K562 (cell line): ENCODE measurements at places on chromosomes 12 and 14. TPM values are rescaled to one million over a fixed set of nuclear protein-coding genes. Genes with fewer than 3 reads are reported as not detected.

- no peak for DNase-seq
Measured at GRCh38 chr12:118606690-118607089, 230.3 kb downstream of the SUDS3 start.

GRCh38 chr12:106046947-106047346 is 91.8 kb downstream of the NUAK1 start:
- DNase-seq: no peak

DNA sequence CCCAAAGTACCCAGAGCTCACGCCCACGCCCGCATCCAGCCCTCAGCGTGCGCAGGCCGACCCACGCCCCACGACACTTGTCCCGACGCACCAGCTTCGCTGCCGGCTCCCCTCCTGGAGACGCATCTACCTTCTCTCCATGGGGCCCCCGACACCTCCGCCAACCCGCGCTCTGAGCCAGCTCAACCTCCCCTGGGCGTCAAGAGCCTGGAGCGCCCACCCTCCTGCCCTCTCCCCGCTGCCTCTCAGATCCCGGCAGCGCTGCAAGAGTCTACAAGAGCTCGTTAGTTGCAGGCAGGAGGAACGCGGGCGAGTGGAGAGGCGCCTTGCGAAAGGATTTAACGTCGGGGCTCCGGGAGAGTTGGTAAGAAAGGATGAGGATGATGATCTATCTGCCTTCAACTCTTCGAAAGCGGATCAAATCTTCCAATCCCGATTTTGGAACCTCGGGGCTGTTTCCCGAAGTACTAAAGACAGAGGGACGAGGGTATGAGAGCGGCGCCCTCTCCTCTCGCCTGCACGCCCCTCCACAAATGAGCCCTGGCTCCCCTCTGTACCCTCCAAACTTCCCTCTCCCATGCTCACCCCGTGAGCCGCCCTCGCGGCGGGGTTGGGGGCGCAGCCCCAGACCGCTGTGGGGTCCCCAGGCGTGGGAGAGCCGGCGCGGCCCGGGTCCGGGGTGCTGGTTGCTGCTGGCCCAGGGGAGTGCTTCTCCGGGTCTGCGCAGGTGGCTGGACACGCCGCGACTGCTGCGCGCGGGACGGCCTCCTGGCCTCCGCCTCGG is 979 bp downstream of the LTBP2 start:
- no peak for DNase-seq

GRCh38 chr12:115166698-115167315 is 482.8 kb upstream of the TBX3 start:
- no peak for DNase-seq

DNA sequence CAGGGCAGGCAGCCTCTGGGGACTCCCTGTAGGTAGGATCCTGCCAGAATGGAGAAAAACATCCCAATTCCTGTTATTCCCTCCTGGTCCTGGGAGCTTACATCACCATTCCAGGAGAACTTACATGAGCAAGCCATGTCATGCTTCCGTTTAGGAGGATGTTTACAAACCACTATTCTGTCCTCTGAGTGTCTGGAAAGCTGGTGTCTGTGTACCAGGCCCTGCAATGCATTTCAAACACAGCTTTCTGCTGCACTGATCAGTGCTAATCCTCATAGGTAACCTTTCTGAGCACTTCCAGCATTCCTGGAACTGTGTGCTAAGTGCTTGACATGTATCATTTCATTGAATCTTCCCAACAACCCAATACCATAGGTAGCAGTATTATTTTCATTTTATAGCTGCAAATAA is 19.8 kb upstream of the MAP1LC3B2 start:
- DNase-seq: no peak

DNA sequence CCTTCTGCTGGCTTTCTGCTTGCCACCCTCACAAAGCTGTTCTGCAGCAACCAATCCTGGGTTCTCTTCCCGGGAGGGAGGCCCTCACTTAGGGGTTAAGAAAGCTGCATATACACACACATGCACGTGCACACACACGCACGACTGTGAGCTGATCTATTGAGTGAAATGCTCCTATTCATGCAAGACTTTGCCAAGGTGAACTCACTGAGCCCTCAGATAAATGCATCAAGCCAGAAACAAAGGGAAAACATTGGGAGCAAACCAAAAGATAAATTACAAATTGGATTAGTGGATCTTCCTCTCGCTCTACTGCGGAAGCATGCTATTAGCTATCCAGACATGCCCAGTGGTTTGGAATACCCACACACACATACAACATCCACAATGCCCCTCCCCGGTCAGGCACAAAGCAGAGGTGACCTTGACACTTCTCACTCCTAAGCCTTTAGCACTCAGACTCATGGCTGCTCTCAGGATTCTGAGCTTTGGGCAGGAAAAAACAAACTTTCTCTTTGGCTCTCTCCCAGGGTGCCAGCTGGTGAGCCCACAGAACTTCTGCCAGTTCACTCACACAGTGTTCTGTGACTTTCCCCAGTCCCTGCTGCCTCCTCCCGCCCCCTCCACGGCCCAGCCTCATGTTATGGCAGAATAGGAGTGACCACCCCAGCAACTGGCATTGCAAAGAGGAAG is 320.0 kb downstream of the DPF3 start:
- DNase-seq: no peak

GRCh38 chr14:25351269-25351668 is 301.3 kb upstream of the STXBP6 start:
- DNase-seq: no peak

DNA sequence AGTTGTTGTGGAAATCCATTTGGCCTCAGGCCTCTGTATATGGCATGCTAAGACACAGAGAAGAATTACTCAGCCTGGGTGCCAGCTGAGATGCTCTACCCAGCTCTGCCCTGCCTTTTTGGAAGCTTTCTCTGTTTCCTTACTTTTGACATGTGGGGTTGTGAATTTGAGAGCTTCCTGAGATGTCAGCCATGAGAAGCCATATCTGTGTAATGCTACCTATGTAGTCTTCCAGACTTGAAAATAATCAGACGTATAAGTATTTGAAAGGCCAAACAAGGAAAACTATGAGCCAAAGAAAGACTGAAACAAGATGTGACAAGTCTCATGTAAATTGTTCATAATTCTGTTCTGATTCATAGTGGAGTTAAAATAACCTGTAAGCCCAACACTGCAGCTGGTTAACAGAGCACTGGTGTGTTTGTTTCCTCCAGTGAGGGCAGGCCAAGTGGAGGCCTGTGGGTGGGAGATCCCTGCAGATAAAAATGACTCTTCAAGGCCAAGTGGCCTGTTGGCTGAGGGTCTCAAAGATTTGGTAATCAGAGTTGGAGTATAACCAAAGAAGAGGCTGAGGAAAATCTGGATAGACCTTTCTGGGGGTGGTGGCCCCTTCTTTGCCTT is 94.0 kb downstream of the TMX1 start:
- DNase-seq: no peak

- DNase-seq: no peak
Measured at GRCh38 chr14:63477556-63477955, 65.6 kb downstream of the PPP2R5E start.

DNA sequence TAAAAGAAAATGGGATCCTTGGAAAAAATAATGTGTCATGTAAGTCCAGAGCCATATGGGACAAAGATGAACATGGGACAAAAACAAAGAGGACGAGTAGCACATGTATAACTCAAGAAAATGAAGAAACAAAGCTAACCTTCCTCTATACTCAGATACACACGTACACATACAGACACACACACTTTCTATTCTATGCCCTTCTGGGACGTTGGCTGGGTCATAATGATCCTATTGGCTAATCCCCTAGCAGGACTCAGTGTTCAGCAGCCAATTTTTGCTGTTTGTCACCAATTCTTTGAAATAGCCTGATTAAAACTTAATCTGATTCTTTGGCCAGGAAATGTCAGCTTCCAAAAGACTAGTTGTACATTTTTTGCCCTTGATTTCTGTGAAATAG is 189.4 kb upstream of the FOXG1 start:
- no peak for DNase-seq

GRCh38 chr12:3438401-3438800 is 52.6 kb upstream of the PRMT8 start:
- no peak for DNase-seq

DNA sequence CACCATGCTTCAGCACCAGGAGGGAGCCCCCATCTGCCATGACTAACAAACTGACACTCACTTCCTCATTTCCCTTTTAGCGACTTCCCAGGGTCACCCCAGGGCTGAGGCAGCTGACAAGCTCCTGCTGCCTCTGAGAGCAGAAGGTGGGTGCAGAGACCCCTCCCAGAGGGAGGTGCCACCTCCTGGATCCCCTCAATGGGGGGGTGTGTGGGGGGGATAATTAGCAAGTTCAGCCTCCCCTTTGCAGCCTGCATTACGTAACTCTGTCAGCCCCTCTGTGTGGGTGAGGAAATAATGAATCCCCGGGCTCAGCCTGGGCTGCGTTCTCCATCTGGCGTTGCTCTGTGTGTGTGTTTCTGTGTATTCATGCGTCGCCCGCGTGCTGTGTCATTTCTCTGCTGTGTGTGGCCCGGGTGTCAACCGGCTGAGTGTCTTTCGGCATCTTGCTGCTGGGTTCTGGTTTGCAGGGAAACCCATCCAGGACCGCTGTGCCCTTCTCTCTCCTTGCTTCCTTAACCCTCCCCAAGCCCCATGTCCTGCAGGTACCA is 28.0 kb downstream of the NOS1 start:
- no peak for DNase-seq

DNA sequence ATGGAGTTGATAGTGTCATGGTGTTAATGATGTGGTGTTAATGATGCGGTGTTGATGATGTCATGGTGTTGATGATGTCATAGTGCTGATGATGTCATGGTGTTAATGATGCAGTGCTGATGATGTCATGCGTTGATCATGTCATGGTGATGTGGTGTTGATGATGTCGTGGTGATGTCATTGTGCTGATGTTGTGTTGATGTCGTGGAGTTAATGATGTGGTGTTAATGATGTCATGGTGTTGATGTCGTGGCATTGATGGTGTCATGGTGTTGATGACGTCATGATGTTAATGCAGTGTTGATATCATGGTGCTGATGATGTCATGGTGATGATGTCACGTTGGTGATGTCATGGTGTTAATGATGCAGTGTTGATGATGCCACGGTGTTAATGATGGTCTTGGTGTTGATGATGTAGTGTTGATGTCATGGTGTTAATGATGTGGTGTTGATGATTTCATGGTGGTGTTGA is 49.1 kb upstream of the RIMBP2 start:
- peak; percentile 27 for DNase-seq

- DNase-seq: no peak
Measured at GRCh38 chr12:51721282-51721940, 127.1 kb downstream of the FIGNL2 start.

GRCh38 chr12:41014643-41015020 is 173.5 kb upstream of the PDZRN4 start:
- no peak for DNase-seq

DNA sequence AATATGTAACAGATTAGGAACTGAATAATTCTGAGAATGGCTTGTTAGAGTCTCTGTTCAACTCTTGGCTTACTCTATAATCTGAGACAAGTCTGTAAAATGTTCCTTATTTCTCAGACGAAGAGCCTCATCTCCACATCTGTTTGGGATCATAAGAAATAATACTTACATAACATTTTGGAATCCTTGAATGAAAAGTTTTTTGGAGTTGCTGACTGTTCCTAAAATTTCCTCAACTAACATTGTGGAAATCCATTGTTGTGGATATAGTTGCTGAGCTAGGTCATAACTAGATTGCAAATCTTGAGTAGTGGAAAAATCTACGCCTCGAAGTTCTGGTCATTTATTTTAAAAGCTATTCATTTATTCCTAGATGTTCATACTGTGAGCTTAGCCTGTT is 402.9 kb downstream of the ZFP36L1 start:
- DNase-seq: no peak

DNA sequence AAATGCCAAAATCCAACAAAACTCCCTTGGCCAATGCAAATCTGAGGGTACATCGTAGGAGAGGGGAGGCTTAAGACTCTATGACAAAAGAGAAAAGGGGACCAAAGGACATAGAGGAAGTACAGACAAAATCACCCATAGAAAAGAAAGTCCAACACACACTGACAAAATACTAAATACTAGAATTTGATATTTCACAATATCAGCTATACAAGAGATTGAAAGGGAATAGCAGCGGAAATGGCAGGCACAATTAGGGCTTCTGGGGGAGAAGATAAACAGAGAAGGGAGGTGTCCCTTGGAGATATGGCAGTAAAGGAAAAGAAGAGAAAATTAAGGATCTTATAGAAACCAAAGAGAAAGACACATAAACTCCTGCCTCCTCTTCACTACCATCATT is 29.0 kb downstream of the ATP2B1 start:
- DNase-seq: peak; percentile 16

DNA sequence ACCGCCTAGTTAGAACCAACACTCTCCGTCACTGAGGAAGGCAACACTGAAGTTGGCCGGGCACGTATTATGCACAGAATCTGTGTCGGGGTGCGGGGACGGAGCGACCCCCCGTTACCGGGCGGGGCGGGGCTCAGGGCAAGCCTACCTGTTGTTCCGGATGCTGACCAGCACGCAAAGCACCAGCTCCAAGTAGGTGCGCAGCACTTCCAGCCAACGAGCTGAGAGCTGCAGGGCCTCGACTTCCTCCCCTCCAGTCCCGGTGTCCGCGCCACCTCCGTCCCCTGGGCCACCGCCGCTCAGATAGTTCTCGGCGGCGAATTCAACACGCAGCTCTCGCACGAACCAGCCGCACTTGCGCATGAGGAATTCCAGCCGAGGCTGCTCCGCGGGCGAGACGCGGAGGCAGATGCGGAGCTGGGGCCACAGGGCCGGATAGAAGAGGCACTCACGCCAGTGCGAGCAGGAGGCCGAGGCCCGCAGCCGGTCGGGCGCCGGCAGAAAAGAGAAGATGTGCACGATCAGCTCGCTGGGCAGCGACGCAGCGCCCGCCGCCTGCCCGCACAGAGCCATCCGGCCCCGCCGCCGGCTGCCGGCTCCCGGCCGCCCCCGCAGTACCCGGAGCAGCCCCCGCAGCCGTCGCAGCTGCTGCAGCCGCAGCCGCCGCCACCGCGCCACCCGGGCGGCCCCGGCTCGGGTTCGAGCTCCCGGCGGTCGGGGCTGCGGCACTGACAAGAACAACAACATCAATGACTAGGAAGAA is 636 bp downstream of the FBXO33 start:
- DNase-seq: peak; percentile 73

Gene ABCC9
- polyA plus RNA-seq: 0.24 and 0.49 TPM in 2 replicates

Gene AKAP5
- 0.11 and 0.40 TPM in 2 replicates for polyA plus RNA-seq

Gene OAS2
- 0.85 TPM in 1 of 2 replicates, not detected in the other for polyA plus RNA-seq

Gene LYZ
- 27.2 and 37.0 TPM in 2 replicates for polyA plus RNA-seq

Gene KRT78
- polyA plus RNA-seq: not detected in 2 replicates

Gene IFNG-AS1
- not detected in 2 replicates for polyA plus RNA-seq

Gene FGF6
- not detected in 2 replicates for polyA plus RNA-seq

Gene FGD6
- 4.9 and 5.0 TPM in 2 replicates for polyA plus RNA-seq

Gene SLC2A14
- polyA plus RNA-seq: 0.13 and 0.19 TPM in 2 replicates

Gene GDF3
- polyA plus RNA-seq: not detected in 2 replicates
